NCI-H2081 treated with DMSO at 0.1 percent for 48 hours (cell line): ENCODE measurements at places on chromosomes 3 and 15.

DNA sequence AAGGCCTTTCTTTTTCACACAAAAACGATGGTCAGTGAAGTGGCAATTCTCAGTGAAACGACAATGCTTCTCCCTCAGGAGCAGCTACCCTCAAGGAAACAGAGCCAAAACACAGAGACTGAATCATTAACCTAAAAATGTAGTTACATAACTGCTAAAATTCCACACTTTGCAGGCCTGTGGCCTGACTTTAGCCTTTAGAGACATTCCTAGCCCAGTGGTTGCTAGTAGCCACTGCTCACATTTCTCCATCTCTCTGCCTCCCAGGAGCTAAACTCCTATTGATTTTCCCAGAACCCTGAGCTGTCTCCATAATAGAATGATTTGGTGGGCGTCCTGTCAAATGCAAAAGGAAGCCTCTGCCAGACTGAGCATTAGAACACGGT lies 630.1 kb upstream of the KCNMB2 start:
- no peak for DNase-seq

GRCh38 chr3:52231502-52232278 lies 6.2 kb upstream of the TLR9 start:
- DNase-seq, result no peak

DNA sequence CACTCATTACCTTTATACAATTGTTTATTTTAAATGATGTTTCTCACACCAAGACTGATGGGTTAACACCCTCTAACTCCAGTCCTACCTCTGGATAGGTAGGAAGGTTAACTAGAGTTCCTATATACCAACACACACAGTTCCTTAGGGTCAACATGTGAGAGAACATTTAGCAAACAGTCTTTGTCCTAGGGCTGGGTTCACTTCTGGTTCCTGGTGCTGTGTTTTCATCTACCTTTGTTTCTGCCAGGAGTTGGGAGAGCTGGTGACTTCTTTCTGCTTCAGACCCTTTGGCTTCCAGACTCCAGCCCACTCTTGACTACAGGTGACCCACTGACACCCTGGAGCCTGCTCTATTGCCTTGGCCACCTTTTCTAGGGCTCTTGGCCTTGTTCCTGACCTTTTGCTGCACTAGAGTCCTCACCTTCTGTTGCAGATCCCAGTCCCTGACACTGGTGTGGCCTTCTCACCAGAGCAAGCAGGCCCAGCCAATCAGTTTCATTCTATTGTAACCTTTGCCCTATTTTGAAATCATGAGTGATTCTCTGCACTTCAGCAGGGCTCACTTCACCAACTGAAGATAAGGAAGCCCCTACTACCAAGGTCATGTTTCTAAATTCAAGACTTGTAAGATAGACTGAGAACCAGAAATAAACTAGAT lies 50.0 kb upstream of the SECISBP2L start:
- DNase-seq, result no peak

DNA sequence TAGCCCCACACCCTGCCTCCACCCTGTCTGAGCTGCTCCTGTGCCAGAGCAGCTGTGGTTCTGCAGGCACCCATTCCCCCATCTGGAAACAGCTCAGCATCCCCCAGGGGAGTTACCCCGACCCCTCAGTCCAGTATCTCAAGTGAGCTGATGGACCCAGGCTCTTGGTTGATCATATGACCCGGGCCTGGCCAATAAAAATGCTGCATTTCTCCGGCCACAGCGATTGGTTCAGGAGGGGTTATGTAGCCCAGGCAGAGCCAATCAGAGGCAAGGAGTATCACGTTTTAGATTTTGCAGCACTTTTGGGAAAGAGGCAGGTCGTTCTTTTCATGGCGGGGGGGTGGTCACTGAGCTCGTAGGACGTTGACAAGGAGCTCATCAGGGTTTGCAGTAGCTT lies 120.8 kb downstream of the TPRA1 start:
- no peak for DNase-seq

- no peak for DNase-seq
Observed at GRCh38 chr3:80213086-80213485, 445.3 kb upstream of the ROBO1 start.

DNA sequence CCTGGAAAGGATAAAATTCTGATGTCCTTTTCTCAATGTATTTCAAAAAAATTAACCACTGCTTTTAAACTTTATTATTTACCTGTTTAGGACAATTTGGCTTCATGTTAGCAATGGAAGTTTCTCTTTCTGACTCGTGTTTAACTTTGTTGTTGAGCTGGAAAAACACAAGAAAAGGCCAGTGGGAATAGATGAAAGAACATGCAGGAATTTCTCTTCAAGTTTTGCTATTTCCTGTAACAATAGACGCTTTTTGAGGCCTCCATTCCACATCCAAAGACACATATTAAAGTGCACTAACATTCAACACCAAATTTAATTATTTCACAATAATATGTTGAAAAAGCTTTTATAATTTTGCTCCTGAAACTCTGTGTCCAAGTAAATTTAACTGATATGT lies 9.7 kb downstream of the RBMS3 start:
- DNase-seq, result no peak

DNA sequence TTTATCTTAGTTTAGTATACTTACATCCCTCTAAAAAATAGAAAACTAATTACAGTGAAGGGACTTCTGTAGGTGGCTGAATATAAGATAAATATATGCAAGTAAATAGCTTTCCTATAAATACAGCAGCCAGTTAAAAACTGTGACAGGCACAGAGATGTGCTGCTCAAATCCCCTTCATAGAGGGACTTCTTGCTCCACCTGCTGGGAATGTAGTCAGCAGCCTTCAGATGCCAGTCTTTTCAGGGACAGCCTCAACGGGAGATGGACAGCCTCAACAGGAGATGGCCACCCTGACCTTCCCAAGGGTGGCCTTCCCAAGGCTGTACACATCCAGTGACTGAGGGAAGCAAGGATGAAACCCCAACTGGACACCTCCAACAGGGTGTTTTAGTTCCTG lies 15.7 kb upstream of the PRR23E start:
- DNase-seq, result no peak

DNA sequence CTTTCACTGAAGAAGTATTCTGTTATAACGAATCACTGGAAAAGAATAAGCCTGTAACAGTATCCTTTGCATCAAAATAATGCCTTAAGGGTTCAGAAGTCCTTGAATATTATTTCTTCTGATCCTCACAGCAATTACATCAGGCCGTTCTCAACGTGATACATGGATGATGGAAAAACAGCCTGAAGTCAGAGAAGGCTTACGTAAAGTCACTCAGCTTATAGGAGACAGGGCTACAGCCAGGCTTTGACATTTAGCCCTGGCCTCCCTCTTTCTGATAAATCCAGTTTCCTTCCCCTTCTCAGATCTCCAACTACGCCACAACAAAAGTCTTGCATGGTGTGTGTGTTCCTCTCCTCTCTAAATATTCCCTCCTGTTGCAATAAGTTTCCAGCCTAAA lies 131.9 kb downstream of the ANO10 start:
- DNase-seq, result no peak
